ENCODE measurements at places on chromosomes 12 and 14. TPM values are rescaled to one million over a fixed set of nuclear protein-coding genes. Genes with fewer than 3 reads are reported as not detected.

The TAS2R10 gene
- polyA plus RNA-seq, result 0.86 TPM

The EIF2S1 gene
- polyA plus RNA-seq, result 79.9 TPM

The CHPT1 gene
- 51.2 TPM for polyA plus RNA-seq

The BCL11B gene
- 12.9 TPM for polyA plus RNA-seq

- no peak for DNase-seq
Measured at GRCh38 chr14:68735856-68736255, 57.0 kb downstream of the ZFP36L1 start.

- DNase-seq, result no peak
Measured at GRCh38 chr12:4037747-4038312, 164.6 kb upstream of the PARP11 start.

DNA sequence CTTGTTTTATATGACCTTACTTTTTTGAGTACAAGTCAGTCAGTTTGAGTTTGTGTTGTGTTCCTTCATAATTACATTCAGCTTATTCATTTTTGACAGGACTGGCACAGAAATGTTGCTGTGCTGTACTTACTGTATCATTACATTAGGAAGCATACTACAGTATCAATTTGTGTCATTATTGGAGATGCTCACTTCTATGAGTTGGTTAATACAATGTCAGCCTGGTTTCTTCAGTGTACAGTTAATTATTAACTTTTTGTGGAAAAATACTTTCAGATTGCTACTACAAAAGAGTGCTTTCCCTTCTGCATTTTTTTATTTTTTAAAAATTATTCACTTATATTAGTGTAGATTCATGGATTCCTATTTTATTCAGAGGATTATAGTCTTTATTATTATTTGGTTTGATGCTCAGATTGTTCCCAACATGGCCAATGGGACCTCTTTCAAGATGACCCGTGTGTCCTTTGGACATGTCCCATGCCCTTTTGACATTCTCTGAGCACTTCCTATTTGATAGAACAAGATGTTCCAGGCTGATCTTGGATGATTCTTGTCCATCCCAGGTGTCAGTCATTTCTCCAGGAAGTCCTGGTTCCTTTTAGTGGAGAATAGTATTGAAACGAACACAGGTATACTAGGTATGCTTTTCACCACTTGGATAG lies 66.6 kb downstream of the MON2 start:
- DNase-seq, result no peak

DNA sequence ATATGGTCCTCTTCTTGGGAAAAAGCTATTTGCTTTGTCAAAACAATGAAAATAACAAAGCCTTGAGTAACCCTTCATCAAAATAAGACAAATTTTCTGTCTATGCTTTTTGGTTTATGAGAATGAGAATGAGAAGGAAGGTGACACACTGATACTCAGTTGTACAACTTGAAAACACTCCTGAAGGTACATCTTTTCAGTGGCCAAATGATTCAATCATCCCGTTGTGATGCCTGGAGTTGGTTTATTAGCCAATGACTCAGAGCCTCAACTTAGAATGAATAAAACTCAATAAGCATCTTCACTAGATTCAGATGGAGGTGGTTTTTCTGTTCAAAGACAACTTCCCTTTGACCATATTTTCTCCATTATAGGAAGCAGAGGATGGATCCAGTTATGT lies 7.8 kb upstream of the CALM1 start:
- DNase-seq, result no peak

The NDUFB1 gene
- polyA plus RNA-seq, result 226 TPM

Measured in spinal cord (tissue), 10 donors.